Left lobe of liver (tissue), 2 donors: ENCODE measurements at places on chromosomes 4 and X.

- no peak for DNase-seq
Observed at GRCh38 chr4:179017581-179017980, 1575.3 kb upstream of the AGA start.

DNA sequence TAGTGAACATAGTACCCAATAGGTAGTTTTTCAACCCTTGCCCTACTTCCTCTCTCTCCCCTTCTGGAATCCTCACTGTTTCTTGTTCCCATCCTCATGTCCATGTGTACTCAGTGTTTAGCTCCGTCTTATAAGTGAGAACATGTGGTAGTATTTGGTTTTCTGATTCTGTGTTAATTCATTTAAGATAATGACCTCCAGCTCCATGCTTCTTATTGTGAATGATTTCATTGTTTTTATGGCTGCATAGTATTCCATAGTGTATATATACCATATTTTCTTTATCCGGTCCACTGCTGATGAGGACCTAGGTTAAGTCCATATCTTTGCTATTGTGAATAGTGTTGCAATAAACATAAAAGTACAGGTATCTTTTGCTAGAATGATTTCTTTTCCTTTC, 31.0 kb downstream of the IRF2 start:
- no peak for DNase-seq

DNA sequence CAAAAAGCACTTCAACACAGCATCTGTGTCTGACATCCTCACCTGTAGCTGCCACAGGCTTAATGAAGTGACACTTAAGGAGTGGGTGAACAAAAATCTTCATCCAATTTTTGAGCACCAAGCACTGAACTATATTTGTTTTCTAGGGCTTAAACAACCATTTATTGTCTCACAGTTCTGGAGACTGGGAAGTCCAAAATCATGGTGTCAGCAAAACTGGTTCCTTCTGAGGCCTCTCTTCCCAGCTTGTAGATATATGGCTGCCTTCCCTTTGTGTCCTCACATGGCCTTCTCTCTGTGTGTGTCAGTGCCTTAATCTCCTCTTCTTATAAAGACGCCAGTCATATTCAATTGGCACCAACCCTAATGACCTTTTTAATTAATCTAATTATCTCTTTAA, 189.2 kb upstream of the CLNK start:
- DNase-seq = no peak

GRCh38 chr4:74733756-74734155, 60.6 kb downstream of the BTC start:
- DNase-seq = no peak

DNA sequence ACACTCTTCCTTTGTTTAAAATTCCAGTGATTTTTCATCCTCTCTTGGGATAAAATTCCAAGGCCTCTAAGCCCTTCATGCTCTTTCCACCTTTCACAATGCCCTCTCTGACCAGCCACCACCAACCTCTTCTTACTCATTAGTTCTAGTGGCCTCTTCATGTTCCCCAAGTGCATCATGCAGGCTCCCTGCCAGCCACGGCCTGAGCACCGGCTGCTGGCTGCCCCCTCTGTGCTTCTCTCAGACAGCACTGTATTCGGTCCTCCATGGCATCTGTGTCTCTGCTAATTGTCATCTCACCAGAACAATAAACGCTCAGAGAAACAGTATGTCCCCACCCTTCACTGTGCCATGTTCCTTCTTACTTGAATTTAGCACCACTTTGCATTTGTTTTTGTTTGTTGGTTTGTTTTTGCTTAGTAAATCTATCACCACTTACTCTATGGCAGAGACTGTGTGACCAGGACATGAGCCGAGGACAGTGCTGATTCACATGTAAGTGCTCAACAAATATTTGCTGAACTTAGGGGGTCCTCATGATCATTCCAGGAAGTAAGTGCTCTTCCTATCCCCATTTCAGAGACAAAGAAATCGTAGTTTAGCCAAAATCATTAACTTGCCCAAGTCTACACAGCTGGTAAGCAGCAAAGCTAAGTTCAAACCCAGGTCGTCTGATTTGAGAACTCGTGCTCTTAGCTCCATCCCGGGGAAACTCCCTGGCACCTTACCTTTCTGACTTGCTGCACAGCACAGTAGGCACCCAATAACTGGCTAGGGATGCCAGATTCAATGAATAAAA, 77.1 kb upstream of the UCP1 start:
- DNase-seq = no peak

- no peak for DNase-seq
Observed at GRCh38 chr4:155745984-155746383, 12.8 kb upstream of the GUCY1B1 start.

- no peak for DNase-seq
Observed at GRCh38 chrX:95884186-95884585, 800.5 kb upstream of the DIAPH2 start.

- peak; percentile 68 for DNase-seq
Observed at GRCh38 chr4:76950052-76950955, 752 bp downstream of the SEPTIN11 start.

DNA sequence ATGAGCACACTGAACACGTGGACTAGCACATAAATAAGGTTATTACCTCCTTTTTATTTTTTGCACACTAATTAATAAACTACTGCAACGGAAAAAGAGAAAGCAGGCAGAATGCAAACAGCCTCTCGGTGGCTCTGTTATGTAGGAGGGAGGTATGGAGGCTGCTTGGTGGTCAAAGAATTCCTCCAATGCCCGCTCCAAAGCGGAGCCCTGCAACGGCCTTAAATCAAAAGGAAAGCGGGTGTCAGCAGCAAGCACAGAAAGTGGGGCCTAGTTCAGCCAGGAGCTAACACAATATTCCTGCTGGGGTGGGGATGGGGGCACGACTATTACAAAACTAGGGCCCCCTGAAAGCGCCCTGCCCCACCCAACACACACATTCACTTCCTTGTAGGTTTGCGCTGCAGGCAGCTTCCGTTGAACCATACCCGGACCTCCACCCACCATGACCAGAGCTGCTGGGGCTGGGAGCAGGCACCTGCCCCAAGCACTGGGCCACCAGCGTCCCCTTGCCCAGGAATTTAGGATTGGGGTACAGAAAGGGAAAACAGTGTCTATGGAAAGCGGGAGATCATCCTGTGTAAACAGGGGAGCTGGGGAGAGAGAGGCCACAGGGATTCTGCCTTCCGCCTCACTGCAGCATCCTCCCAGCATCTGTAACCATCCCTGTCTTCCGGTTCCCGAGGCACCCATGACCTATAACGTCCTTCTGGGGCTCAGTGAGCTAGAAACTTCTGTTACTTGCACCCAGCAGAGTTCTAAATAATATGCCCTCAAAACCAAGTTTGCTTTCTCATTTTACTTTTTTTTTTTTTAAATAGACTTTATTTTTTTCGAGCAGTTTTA, 57.1 kb upstream of the DDX3X start:
- DNase-seq = no peak

DNA sequence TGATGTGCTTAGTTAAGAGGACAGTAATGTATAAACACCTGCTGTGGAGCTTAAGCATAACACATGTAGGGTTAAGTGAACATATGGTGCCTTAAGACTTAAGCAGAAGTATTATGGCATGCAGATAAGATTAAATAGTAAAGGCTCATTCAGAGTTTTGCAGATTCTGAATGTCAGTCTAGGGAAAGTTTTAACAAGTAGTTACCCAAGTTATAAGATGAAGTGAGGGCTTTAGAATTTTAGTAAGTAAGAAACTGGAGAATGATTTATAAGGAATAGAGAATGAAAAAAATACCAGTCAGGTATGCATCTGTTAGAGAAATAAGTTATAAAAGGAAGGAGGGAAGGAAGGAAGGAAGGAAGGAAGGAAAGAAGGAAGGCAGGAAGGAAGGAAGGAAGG, 902.1 kb downstream of the TRAM1L1 start:
- DNase-seq = no peak

- no peak for DNase-seq
Observed at GRCh38 chrX:122512561-122513072, 671.5 kb upstream of the GRIA3 start.

DNA sequence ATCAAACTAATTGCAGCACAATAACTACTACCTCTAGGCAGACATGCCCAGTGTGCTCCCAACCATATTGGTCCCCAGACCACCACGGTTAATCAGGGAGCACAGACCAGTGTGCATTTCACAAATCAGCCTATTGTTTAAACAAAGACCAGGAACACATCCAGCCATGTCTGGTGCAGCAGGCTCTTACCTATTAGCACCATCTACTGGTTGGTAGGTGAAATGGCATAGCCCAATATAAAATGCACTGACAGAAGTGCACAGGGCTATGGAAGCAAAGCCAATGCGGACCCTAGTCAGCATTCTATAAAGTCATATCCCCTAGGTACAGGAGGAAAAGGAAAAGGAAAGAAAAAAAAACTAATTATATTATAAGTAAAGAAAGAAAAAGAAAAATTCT, 15.5 kb upstream of the CYLC1 start:
- no peak for DNase-seq

DNA sequence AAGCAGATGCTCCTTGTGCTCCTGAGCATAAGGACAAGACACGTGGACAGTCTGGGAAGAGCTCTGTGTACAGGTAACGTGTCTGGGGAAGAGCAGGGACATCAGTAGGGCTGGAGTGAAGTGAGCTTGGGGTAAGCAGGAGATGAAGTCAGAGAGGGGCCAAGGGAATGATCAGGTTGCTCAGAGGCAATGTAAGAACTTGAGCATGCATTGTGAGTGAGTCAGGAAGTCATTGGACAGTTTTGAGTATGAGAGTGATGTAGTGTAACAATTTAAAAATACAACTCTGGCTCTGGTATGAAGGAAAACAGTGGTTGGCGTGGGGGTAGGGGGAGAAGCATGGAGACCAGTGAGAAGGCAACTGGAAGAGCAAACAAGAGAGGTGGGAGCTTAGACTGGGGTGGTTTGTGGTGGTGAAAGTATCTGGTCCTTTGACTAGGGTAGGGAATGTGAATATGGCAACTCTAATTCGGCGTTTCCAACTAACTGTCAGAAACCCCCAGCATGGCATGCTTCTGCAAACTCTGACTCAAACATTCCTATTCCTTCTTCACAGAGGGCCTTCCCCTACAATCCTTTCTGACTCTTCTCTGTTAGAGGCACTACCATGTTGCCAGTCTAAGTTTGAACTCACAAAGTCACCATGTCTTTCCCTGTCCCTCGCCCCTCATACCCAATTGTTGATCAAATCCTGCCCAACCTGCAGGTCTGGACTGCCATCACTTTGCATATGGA, 57.2 kb downstream of the STBD1 start:
- no peak for DNase-seq

GRCh38 chr4:145879598-145879997, 59.0 kb downstream of the ZNF827 start:
- DNase-seq = no peak

- DNase-seq = no peak
Observed at GRCh38 chrX:153700376-153700945, 12.7 kb downstream of the SLC6A8 start.

DNA sequence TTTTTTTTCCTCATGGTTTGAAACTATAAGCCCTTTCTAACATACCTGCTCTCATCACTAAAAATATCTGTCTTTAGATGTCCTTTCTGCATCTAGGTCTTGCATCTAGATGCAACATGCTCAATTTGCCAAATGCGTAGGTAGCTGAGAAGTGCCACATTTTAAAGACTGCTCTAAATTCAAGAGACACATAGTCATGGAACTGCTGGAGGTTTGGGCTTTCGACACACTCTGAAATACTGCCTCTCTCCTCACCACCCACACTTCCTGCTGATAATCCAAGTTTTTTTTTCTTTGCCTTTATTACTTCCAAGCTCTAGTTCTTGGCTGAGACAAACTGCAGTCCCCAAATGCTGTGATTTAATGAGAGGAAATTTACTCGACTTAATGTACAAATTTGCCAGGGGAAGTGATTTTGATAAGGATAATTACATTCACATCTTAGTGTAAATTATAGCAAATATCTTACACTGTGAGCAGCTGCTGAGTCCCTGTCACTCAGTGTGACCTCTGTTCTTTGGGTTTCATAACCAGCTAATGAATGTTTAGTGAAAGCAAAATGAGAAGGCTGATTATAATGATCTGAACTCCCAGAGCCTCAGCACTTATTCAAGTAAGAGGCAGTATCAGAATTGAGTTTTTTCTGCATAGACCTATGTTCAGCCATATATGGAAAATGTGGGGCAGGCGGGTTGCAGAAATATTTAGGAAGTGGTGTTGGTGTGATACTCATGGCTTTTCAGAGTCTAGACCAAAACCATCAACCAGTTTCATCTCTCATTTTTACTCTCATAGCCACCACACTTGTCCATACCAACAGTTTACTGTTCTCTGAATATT, 31.3 kb downstream of the DRD5 start:
- no peak for DNase-seq

DNA sequence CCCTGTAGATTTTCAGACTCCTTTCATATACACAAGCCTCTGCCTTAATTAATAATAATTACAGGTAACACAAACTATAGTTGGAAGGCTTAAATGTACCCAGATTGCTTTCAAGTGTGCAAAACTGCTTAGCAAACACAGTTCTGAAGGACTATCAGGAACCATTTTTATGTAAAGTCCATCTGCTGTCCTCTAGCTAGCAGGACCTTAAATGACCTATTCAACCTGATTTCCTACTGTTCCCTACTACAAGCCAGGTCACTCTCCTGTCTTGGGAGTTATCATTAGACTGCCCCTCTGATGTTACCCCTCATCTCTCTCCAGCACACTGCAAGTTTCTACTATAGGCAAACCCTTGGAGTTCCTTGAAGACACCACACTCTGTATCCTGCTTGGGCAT, 157.3 kb downstream of the GBA3 start:
- no peak for DNase-seq

- DNase-seq = no peak
Observed at GRCh38 chr4:98298022-98298421, 36.8 kb downstream of the RAP1GDS1 start.

DNA sequence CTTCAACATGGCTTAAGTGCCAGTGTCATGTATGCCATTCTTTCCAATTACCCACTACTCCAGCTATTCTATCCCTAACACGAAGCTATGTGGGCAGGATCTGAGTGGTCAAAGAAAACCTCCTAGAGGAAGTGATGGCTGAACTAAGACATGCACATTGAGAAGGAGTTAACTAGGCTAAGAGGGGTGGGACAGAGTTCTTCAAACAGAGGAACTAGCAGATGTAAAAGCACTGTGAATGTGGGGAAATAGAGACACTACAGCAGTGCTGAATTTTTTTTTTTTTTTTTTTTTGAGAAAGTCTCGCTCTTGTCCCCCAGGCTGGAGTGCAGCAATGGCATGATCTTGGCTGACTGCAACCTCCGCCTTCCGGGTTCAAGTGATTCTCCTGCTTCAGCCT, 6.2 kb downstream of the JCHAIN start:
- no peak for DNase-seq

GRCh38 chr4:2352729-2353221, 65.7 kb downstream of the ZFYVE28 start:
- DNase-seq = peak; percentile 24

GRCh38 chrX:155949098-155949497, 48.4 kb upstream of the IL9R start:
- DNase-seq = no peak

DNA sequence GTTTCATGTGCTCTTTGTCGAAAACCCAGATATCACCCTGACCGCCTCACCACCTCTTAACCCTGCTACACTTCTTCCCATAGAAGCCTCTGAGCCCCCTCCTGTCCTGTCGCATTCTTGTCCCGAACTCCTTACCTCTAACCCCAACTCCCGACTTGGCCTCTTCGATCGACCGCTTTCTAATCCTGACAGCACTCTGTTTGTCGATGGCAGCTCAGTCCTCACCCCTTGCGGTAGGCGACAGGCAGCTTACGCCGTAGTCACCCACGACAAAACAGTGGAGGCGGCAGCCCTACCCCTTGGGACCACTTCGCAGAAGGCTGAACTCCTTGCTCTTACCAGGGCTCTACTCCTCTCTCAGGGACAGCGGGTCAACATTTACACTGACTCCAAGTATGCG, 961.7 kb downstream of the RPA4 start:
- DNase-seq = no peak

GRCh38 chr4:56391270-56391669, 4.0 kb upstream of the AASDH start:
- DNase-seq = no peak
